Lung microvascular endothelial cell (primary cell): ENCODE measurements at places on chromosomes 3 and 15. TPM values are rescaled to one million over a fixed set of nuclear protein-coding genes. Genes with fewer than 3 reads are reported as not detected.

NR2E3 gene
- 0.20 and 0.22 TPM in 2 replicates for total RNA-seq

TEX55 gene
- not detected in 2 replicates for total RNA-seq

CCDC80 gene
- 5.2 and 14.4 TPM in 2 replicates for total RNA-seq

CCR5 gene
- not detected in 2 replicates for total RNA-seq

DPH6 gene
- total RNA-seq: 6.5 and 7.8 TPM in 2 replicates

SNURF gene
- total RNA-seq: 27.5 and 42.7 TPM in 2 replicates

DNA sequence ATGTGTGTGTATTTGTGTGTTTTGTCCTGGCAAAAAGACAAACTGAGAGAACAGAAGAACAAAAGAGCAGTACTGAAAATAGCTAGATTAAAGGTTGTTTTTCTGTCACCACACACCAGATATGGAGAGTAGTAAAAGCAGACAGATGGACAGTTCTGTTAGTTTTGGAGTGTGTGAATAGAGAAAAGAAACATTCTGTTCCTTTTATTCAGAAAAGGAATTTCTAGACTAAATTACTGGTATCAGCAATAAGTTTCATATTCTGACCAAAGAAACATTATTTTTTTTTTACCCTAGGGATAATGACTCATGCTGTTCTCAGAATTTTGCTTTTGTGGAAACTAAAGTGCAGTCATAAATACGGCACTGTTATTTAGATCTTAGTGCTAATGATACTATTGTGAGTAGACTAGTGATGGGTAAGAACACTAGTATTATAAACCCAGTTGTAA is 32.9 kb downstream of the PIK3CA start:
- peak; percentile 83 for DNase-seq

GRCh38 chr15:29925227-29926082 is 103.2 kb upstream of the TJP1 start:
- peak; percentile 92 for DNase-seq

DNA sequence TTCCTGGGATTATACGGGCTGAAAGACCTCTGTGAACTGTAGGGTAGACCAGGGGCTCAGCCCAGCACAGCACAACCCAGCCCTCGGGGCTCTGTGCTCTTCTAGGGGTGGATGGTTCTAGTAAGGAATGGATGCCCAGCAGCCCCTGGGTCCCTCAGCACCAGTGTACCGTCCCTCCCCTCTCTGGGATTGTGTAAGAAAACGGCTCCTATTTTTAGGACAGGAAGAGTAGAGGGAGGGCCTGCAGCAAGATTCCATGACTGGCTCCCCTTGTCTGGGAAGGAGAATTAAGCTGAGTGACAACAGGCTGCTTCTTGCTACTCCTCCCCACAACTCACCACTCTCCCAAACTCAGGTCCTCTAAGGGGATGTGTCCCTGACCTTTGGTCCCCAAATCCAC is 270.8 kb upstream of the TOPAZ1 start:
- no peak for DNase-seq

GRCh38 chr3:2984831-2985220 is 125.3 kb downstream of the IL5RA start:
- DNase-seq: no peak

DNA sequence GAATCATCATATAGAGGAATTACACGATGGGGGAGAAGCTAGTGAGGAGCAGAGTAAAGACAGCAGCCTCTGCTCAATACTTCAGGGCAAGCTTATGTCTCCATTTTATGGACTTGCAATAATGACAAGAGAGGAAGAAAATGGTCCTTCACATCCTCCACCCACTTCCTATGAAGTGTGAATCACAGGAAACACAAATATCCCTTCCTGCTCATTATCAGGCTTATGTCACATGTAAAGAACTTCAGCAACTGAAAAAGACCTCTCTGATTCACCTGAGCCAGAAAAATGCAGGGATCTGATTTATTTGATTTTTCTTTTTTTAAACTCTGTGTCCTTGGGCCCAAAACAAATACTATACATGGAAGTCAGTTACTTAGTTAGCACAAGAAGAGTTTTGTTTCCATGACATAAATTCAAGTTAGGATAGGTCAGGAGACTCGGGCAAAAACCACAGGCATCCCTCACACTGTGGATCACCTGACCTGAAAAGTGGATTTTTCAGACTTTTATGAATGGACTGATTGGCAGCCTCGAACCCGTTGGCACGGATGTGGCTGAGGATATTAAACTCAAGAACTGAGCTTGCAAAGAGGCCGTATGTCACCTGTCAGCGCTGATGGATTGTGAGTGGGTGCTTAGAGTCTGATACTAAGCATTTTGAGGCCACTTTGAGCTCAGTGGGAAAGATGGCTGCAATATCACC is 620.8 kb upstream of the MDFIC2 start:
- DNase-seq: peak; percentile 78

GRCh38 chr3:65094723-65095122 is 406.9 kb upstream of the ADAMTS9 start:
- DNase-seq: no peak

GRCh38 chr3:194395778-194396538 is 3.1 kb downstream of the GP5 start:
- DNase-seq: peak; percentile 52

DNA sequence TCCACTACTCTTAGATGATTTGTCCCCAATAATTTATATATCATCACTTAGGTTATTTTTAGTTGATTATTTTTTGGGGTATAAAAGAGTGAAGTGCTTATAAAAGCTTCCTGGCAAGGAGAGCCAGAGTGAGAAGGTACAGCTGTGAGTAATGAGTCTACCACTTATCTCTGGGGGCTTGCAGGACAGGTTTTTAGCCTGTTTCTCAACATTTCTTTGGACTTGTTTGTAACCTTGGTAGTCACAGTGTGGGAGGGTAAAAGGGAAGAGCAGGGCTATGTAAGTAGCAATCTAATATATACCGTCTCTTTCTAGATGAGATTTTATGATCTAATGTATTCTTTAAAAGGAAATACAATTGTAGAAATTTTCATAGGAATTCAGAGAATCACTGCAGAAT is 321.3 kb upstream of the GOLIM4 start:
- DNase-seq: no peak

GRCh38 chr3:128318275-128318941 is 148.3 kb downstream of the DNAJB8 start:
- DNase-seq: no peak

GRCh38 chr3:64163019-64163754 is 62.1 kb downstream of the PRICKLE2 start:
- DNase-seq: no peak

GRCh38 chr15:22778796-22779195 is 7.6 kb upstream of the NIPA1 start:
- DNase-seq: no peak

- no peak for DNase-seq
Observed at GRCh38 chr3:53941950-53942349, 50.3 kb upstream of the SELENOK start.

- no peak for DNase-seq
Observed at GRCh38 chr15:92166751-92167405, 226.8 kb upstream of the ST8SIA2 start.
